CD8-positive, alpha-beta memory T cell (primary cell): ENCODE measurements at places on chromosomes 16 and 17. TPM values are rescaled to one million over a fixed set of nuclear protein-coding genes. Genes with fewer than 3 reads are reported as not detected.
A peak's percentile ranks its signal among the peaks of the same experiment; 100 is the strongest.

RAB26 gene
- 0.55 TPM for total RNA-seq

WFIKKN2 gene
- not detected for total RNA-seq

ZNF385C gene
- not detected for total RNA-seq

TMEM238L gene
- total RNA-seq = not detected

JPT1 gene
- total RNA-seq = 189 TPM

IKZF3 gene
- total RNA-seq = 119 TPM

PLA2G10 gene
- total RNA-seq = not detected

ADGRG3 gene
- total RNA-seq = not detected

DNA sequence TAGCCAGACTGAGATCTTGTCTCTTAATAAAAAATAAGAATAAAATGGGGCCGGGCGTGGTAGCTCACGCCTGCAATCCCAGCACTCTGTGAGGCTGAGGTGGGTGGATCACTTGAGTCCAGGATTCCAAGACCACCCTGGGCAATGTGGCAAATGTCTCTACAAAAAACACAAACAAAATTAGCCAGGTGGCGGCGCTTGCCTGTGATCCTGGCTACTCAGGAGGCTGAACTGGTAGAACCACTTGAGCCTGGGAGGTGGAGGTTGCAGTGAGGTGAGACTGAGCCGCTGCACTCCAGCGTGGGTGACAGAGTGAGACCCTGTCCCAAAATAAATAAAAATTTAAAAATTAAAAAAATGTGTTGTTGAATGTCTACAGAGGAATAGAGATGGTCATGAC, 2.9 kb upstream of the DEF8 start:
- no peak for DNase-seq

DNA sequence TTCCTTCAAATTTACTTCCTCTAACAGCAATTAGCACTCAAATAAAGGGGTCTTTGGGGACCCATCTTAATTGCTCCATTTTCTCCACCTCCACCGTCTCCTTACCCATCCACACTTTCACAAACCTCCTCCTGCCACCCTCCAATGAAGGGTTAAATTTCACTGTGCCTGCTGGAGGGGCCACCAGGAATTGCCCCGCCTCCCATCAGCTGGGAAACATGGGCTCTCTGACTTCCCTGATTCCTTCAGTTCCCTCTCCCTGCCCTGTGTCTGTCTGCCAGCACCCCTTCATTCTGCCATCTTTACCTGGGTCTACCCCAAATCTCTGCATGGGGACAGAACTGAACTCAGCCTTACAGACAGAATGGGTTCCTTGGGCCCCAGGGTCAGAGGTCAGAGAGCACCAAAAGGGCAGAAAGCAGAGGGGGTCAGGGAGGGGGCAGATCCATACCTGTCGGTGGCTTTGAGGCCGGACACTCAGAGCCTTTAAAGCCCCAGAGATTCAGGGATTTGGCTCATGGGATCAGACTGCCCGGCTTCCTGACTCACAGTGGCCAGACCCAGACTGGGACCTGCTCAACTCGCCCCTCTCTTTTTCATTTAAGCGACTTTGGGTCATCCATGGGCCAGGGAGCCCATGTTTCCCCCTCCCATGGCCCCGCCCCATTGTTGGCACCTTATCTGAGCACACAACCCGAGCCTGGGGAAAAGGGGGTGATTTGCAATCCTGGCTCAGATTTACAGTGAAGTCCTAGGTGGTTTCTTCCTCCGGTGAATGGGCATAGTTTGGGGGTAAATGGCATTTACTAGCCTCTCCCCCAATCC, 17.6 kb upstream of the SP2 start:
- DNase-seq = no peak

GRCh38 chr17:60769327-60769726, 91.7 kb downstream of the BCAS3 start:
- no peak for DNase-seq

GRCh38 chr16:85316321-85316919, 204.1 kb upstream of the CIBAR2 start:
- no peak for DNase-seq

DNA sequence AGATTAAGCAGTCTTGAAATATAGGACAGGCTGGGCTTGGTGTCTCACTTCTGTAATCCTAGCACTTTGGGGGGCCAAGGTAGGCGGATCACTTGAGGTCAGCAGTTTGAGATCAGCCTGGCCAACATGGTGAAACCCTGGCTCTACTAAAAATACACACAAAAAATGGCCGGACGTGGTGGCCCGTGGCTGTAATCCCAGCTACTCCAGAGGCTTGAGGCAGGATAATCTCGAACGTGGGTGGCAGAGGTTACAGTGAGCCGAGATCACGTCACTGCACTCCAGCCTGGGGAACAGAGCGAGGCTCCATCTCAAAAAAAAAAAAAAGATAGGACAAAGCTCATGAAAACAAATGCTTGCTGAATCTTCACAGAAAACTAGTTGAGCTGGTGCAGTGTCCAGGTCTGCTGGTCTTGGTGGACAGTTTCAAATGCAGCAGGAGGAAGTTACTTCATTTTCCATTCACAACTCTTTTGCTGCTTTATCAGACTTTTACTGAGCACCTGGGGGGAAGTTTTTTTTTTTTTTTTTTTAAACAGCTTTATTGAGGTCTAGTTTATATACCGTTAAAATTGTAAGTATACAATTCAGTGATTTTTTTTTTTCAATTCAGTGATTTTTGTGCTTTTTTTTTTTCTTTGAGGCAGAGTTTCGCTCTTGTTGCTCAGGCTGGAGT, 45.2 kb downstream of the SNX29 start:
- no peak for DNase-seq

GRCh38 chr17:29649359-29649758, 26.6 kb upstream of the CORO6 start:
- DNase-seq = no peak

DNA sequence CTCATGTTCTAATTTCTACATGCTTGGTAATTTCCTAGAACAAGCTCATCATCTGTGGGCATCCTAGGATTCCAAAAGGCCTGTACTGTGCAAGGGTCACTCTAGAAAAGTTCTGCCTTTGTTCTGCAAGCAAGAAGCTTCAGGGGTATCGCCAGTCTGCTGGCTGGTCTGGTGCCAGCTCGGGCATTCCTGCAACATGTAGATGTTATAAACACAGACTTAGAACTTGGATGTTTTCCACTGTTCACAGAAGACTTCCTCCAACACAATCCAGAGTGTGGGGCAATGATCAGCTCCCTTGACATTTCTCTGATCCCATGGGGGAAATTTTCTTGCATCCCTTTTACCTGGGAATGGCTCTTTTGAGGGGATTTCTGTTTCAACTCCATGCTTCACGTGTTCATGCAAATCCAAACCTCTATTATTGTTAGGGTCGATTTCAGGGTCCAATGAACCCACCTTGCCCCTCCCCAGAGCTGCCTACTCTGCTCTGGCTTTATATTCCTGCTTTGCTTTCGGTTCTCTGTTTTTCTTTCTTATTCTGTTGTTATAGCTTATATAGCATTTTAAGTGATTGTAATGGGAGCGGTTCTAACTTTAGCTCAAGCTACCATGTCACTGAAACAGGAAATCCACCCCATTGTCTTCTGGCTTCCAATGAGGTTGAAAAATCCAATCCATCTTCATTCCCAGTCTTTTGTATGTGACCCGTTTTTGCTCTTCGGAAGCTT, 25.3 kb downstream of the UBE2O start:
- DNase-seq = no peak

GRCh38 chr17:63349478-63350000, 96.6 kb downstream of the CYB561 start:
- no peak for DNase-seq

DNA sequence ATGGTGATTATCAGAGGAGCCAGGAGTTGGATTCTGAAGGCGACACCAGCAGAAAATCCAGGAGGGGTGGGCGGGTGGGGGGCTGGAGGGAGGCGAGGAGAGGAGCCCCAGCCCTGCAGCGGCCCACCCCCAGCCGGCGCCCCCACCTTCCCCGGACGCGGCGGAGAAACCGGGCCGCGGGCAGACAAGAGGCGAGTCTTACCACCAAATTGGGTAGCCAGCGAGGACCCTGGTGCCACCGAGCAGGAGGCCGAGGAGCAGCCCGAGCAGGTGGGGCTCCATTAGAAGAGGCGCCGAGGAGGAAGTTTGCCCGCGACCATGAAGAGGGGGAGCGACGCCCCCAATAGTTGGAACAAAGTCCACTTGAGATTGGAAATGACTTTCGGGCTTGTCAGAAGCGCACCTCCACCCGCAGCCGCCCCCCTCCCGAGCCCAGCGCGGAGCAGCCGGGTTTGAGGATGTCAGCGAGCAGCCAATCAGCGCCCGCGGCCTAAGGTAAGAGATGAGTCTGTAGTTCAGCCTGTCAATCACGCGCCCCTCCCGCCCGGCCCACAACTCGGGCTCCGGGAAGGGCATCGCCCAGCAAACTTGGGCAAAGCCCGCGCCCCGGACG, at the start of gene WNT3:
Gene WNT3, minus strand, starts transcription at position 377 of the 613 bp plus-strand sequence. Its CDS starts 95 bp downstream, at position 282.
- DNase-seq = peak; percentile 36

GRCh38 chr17:78234261-78234865, 2.9 kb downstream of the TMEM235 start:
- DNase-seq = no peak

DNA sequence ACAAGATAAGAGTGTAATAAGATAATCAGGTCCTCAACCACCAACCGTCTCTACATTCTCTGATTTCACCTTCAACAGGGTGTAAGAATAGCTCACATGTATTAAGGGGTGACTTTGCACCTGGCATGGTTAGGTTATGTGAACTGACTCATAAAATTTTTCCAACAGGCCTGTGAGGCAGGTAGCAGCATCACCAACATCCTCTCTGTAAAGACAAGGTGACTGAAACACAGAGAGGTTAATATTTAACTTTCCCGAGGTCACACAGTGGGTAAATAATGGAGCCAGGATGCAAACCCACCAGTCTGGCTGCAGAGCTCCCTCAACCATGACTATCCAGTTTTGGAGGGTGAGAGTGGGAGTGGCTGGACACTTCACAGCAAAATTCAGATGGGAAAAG, 317.2 kb downstream of the C16orf95 start:
- no peak for DNase-seq

DNA sequence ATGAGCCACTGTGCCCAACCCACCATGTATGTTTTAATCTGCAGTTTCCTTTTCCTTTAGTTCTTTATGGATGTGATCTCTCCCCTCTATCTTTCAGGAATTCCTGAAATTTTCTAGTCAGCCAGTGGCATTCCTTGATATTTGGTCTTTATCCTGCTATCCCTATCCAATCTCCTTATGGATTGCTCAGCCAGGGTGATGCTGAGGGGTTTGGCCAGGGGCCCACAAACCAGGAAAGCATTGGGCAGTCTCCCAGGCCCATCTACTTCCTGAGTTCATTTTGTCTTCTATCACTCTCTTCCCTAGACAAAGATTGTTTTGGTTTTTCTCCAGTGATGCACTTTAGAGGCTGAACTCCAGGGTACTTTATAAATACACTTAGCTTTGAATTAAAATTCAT, 115.9 kb downstream of the KATNIP start:
- DNase-seq = no peak

- DNase-seq = no peak
Measured at GRCh38 chr17:72357764-72358365, 237.0 kb downstream of the SOX9 start.

- DNase-seq = no peak
Measured at GRCh38 chr17:70658317-70658716, 489.0 kb downstream of the KCNJ2 start.
